NCI-H446 (cell line): ENCODE measurements at places on chromosomes 6 and 20.

DNA sequence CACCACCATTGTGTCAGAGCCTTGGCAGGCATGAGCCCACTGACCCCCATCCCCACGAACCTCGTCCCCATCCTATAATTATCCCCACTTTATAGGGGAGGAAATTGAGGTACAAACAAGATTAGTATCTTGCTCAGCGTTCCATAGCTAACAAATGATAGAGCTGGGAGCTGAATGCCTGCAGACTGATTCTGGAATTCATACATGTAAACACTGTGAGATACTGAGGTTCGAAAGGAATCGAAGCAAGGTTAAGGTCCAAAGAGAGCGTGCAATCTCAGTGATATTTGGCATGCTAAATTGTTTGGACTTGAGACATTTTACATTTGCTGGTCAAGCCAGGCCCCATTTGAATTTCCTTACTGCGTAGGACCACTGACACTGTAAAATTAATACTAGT is 746.6 kb downstream of the COL12A1 start:
- DNase-seq, result no peak

DNA sequence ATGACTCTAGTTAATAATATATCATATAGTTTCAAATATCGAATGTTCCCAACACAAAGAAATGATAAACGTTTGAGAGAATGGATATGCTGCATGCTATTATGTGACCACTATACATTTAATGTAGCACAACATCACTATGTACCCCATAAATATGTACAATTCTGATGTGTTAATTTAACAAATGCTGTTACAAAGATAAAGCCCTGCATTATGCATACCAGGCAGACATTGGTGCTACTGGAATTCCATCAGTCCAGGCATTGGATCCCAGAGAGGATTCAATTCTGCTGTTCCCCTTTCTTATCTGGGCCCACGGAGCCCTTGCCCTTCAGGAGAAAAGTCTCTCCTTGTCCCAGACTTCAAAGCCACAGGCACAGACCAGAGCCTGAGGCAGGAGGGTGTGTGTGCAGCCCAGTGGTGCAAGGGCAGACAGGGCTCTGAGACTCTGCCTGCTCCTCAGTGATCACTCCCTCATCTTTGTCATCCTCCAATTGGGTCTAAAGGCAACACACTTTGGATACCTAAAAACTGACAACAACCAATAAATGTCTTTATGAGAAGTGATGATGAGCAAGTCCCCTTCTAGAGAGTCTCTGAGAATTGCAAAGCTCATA is 45.2 kb downstream of the PSMG4 start:
- no peak for DNase-seq

- no peak for DNase-seq
Measured at GRCh38 chr6:144624246-144624645, 339.1 kb downstream of the UTRN start.

GRCh38 chr6:144898741-144899140 is 613.6 kb downstream of the UTRN start:
- no peak for DNase-seq

GRCh38 chr20:18390201-18390600 is 76.6 kb downstream of the DZANK1 start:
- DNase-seq, result no peak

DNA sequence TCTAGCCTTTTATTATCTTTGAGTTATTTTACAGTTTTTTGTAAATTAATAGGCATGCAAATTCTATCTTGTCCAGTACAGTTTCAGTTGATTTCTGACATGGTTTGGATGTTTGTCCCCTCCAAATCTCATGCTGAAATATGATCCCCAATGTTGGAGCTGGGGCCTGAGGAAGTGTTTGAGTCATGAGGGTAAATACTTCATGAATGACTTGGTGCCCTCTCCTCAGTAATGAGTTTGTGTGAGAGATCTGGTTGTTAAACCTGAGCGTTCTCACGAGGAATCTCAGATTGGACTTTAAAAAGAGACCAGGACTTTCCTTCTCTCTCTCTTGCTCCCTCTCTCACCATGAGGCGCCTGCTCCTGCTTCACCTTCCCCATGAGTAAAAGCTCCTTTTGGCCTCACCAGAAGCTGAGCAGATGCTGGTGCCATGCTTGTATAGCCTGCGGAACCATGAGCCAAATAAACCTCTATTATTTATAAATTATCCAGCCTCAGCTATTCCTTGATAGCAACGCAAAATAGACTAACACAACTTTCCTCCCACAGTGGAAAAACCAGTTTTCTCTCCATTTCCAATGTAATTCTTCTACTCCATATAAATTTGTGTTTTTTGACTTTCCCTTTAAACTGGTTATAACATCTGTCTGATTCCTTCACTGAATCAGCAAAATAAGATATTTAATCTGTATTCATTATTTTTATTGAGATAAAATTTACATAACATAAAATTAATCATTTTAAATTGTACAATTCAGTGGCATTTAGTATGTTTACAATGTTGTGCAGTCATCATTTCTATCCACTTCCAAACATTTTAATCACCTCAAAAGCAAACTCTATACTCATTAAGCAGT is 78.7 kb upstream of the PRSS16 start:
- DNase-seq, result no peak

GRCh38 chr6:85641897-85642773 is 551 bp downstream of the SYNCRIP start:
- peak; percentile 39 for DNase-seq

GRCh38 chr6:1104988-1105670 is 206.8 kb upstream of the FOXQ1 start:
- DNase-seq, result no peak
